Stimulated activated CD8-positive, alpha-beta memory T cell treated with anti-CD3 and anti-CD28 coated beads, Interleukin-15, amount 100 ng/mL, for 24 hours (primary cell): ENCODE measurements at places on chromosomes 4 and X.

GRCh38 chr4:53786632-53787031, 195.3 kb upstream of the LNX1 start:
- DNase-seq, result no peak

- DNase-seq, result no peak
Measured at GRCh38 chr4:70522626-70523025, 4.3 kb downstream of the AMTN start.

DNA sequence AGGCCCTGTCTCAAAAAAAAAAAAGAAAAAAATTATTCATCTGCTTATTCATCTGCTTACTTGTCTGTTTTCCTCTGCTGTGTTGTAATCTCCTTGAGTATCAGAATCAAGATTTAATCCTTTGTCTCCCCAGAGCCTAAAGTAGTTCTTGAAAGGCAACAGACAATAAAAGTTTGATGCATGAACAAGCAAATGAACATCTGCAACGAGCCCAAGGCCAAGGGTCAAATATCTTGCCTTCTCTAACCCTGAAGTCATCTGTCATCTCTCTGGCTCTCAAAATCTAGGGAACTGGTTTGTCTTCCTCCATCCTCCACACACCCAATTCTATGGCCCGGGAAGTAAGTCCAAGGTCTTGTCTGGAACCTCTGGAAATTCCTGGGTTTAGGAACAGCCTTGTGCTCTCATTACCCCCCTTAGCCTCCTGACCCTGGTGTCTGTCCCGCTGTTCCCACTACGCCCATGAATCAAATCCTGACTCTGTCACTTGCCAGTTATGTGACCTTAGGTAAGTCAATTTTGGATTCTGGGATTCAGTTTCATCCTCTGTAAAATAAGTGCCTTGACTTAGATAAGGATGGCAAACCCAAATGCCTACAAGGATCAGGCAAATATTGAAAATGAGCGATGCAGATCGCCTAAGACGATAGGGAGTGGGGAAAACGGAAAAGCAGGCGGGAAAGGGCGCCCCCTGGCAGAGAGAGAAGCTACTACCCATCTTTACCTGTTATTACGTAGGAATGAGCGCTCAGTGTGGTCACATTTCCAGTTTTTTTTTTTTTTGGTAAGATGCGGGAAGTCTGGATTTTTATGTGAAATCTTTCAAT, 102.7 kb upstream of the DHX15 start:
- no peak for DNase-seq

- no peak for DNase-seq
Measured at GRCh38 chrX:140817943-140818342, 108.4 kb downstream of the LINC00632 start.

- no peak for DNase-seq
Measured at GRCh38 chr4:10334506-10335028, 122.7 kb downstream of the ZNF518B start.

DNA sequence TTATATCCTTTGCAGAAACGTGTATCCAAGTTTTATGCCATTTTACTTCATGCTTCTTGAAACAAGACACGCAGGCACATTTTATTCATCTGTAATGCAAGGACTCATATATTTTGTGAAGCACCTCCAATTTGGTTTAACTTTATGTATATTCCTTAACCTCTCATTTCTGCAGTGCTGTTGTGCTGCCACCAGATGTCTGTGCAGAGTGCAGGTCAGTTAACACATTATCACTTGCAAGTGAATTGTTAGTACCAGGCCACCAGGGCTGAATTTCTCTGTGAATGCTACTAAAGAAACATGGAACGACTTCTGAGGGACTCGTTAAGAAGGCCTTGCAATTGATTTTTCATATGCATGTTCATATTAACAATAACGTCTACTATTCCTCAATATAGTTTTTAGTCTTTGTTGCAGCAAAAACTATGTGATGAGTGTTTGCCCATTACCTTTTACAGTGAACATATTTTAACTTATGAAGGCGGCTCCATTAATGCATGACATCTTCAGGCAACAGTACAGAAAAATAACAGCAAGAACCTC, 770.3 kb downstream of the NLGN4X start:
- no peak for DNase-seq

GRCh38 chr4:3302786-3303564, 10.2 kb downstream of the RGS12 start:
- no peak for DNase-seq

GRCh38 chr4:128364565-128364964, 77.0 kb upstream of the PGRMC2 start:
- no peak for DNase-seq

GRCh38 chrX:77938083-77938680, 27.7 kb downstream of the ATP7A start:
- DNase-seq, result no peak

- DNase-seq, result no peak
Measured at GRCh38 chrX:110394651-110395050, 36.0 kb downstream of the RTL9 start.

DNA sequence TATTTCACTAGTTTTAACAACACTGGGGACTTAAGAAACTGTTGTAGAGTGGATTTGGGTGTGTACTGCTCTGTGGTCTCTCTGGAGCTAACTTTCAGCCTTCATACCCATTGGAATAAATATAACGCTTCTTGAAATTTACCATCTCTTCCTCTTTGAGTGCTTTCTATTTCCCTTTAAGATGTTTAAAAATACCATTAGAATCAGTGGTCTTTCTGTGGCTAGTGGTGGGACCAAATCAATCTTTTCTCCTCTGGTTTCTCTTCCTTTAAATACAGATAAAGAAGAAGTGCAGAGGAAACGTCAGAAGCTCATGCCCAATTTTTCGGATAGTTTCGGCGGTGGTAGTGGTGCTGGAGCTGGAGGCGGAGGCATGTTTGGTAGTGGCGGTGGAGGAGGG, 92.0 kb downstream of the NFKB1 start:
- DNase-seq, result no peak

GRCh38 chrX:74578137-74578536, 36.3 kb downstream of the RLIM start:
- DNase-seq, result no peak

GRCh38 chr4:73653695-73654106, 33.5 kb upstream of the RASSF6 start:
- DNase-seq, result no peak

DNA sequence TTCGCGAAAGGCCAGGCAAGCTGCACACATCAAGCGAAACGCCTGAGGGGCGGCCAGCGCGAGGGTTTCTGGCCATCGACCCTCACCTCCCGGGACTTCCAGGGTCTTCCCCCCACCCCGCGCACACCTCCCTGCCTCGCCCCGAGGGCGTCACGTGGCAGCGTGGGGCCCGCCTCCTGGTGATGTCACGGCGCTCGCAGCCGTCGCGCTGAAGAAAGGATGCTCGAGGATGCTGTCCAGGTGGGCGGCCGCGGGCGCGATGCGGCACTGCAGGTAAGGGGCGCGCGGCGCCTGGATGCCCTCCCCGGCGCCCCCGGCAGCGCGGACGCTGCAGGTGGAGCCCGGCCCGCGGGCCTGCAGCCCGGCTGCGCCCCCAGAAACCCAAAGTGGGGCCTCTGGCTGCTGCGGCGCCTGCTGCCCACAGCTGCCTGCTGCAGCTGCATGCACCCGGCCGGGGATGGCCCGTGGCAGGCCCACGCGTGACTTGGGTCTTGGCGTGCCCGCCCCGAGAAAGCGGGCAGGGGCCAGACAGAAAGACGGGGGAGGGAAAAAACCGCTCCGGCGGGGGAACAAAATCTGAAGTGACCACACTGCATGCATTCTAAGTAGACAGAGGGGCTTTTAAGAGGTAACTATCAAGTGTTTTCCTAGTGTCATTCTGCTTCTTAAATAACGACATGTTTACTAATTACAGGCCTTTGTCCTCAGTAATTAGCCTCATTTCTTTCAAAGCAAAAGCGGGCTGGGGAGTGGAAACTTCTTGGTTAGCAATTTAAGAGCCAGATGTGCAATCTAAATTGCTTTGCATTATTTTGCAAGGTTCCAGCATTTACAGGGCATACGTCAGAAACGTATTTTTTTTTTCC, 1.7 kb downstream of the CLCN4 start:
- no peak for DNase-seq

DNA sequence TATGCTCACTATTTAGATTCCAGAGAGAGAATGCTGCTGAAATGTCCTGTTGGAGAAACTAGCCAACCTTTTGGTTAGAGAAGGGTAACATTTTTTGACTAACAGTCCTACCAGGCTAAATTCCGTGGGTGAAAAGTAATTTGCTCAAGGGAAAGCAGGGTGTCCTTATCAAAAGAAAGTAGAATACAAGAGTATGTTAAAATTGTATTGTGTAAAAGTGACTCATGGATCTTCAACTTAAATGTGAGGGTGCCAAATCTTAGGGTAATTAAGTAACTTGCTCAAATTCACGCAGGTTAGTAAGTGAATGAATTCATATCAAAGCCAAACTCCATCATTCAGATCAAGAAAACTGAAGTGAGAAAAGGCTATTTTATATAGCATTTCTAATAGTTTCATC, 81.7 kb downstream of the PCDH7 start:
- DNase-seq, result no peak

GRCh38 chr4:119518230-119518892, 110.2 kb downstream of the PDE5A start:
- no peak for DNase-seq

DNA sequence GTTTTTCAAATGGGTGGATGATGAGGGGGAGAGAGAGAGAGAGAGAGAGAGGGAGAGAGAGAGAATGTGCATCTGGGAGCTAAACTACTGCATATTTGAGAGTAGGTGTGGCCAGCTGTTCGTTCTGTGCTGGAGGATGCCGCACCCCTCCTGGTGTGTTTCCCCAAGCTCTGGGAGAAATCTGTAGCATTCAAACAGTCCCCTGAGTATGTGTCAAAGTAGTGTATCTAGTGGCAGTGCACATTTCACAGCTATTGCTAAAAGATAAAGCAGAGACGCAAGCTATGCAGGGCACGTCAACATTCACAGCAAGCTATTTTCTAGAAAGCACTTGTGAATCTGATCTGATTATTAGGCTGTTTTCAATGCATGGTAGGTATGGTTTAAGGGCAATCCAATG, 83.5 kb upstream of the LIMCH1 start:
- DNase-seq, result no peak

DNA sequence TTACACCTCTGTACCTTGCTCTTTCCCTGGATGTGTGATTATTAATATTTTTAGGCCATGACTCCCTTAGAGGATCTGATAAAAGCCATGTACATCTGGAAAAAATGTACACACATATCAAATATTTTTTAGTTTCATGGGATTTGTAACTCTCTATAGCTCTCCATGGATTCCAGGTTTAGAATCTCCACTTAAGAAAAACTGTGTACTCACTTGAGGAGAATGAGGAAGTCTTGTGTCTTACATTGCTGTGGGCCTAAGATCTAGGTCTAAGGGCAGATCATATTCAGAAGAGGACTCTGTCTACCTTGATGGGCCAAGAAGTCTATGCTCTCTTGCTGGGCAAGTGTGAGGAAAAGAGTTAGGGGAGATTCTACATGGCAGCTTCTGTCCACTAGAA, 98.0 kb downstream of the RRAGB start:
- no peak for DNase-seq

GRCh38 chr4:87054900-87055299, 120.1 kb downstream of the AFF1 start:
- no peak for DNase-seq

DNA sequence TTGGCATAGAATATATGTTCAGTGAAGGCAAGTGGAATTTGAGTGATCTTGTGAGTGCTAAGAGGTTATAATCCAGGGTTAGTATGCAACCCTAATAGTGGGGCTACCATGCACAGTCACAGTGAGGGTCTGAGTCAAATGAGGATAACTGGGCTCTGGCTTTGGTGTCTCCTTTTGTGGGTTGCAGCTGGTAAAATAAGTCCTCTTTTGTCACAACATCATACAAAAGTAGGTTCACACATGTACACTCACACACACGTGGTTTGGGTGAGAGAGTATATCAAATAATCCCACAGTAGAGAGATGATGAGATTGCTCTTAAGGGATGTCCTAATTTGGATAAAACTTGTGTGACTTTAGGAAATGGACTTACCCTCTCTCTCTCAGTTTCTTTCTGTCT, 79.6 kb upstream of the EOLA2 start:
- no peak for DNase-seq

GRCh38 chrX:40897718-40898270, 162.5 kb upstream of the MED14 start:
- DNase-seq, result no peak

DNA sequence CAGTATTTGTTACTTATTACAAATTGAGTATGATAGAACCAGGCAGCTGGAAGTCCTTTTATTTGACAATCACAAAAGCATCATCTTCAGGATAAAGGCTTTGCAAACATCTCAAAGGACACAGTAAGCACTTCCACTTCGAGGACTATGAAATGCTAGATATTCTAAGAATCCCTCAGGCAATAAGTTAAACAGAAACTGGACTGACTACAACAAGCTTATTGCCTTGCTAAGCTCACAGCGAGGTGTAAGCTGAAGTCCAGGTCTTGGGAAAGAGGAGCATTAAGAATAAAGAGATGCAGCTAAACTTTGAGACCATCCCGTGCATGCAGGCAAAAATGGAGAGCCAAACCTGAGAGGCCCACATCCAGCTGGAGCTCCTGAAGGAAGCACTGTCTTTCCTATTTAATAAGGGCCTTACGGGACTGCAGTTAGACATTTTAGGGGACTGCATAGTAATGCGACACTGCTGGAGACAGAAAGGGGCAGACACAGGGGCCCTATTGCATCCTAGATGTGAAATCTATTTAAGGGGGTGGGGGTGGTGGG, 38.7 kb downstream of the DCHS2 start:
- no peak for DNase-seq

GRCh38 chr4:89368861-89369260, 61.3 kb upstream of the GPRIN3 start:
- DNase-seq, result no peak

DNA sequence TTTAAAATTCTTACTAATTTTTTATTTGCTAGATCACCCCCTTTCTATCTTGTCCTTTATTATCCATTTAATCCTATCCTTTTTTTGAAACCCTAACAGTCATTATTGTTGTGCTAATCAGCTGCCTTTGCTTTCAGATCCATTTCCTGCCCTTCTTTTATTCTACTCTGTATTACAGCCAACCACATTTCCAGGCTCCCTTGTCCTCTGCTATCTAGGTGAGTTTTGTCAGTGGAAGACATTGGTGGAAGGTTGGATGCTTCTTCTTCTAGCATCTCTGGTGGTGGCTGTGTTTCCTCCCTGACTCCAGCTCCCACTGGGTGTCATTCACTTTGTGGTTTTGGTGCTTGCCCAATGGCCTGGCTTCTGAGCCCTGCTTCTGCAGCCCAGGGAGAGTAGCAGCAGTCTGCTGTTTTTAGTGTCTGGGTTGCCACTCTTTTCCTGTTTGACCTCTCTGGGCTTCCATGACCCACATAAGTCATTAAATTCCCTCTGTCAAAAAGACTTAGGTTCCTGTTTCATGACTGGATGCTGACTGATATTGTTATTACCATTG, 225.2 kb upstream of the PGRMC2 start:
- DNase-seq, result no peak

DNA sequence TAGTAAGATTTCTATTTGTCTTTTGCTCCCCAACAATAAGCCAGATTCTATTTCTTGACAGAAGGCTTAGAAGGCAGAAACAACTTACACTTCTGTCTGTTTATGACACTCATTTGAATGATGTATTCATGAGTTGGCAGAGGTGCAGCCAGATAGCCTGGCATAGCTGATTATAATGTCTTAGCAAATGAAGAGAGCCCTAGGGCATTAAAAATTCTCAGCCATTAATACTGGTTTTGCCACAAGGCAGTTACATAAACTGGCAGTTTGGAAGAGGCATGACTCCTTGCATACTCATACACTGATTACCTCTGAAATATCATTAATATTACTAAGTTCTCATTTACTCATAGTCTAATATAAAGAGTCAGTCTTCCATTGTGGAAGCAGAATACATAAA, 728.5 kb upstream of the NDST4 start:
- no peak for DNase-seq

- no peak for DNase-seq
Measured at GRCh38 chr4:180120068-180120467, 2123.1 kb upstream of the TENM3 start.
